ENCODE measurements at places on chromosomes 7 and 10.

DNA sequence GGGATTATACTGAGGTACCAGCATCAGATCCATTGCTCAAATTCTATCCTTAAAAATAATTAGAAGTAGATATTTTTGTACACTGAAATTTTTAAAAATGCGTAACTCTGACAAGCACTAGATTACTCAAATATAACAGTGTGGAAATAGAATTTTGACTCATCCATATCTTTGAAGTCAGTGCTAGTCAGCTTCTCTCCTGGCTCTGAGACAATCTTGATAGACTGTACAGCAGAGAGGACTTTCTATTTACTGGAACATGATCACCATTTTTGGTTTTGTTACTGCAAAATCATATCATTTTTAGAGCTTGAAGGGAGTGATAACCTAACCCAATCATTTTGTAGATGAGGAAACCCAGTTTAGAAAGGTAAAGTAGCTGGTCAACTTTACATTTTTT lies 195.0 kb downstream of the MTERF1 start:
- no peak for DNase-seq

GRCh38 chr7:73841689-73842066 lies 638 bp downstream of the METTL27 start:
- DNase-seq, result no peak

DNA sequence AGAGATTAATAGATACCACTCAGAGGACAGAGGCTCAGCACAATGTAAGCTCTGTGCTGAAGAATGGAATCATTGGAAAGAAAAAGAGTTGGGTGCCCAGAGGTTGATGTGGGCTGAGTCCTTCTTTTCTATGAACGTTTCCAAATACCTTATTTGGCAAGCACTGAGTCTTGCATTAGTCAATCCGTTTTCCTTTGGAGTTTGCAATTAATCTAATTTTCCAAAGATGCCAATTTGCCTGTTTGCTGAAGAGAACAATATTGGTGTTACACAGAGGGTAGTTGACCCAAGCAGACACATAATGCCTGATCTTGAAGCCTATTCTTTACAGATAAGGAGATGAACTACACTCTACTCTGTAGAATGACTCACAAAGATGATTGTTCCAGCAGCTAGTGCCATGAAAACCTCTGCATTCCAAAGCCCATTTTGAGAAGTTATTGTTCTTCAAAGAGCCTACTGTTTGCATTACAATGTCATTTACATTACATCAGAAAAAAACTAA lies 55.4 kb upstream of the MET start:
- no peak for DNase-seq

DNA sequence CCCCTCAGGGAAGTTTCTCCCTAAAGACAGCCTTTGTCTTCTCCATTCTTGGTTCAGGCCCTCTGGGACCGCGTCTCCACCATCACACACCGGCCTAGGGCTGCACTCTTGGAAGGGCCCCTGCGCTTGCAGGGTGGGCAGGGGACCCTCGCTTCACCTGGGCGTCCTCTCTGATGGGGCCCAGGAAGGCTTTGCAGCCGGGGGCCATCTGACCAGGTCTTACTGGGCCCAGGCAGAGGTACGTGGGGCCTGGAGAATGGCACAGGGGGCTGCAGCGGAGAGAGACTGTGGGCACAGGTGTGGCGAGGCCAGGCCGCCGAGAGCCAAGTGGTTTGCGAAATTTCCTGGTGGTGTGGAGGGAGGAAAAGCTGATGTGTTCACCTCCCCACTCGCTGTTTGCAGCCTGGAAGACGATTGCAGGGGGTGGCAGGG lies 44.4 kb downstream of the ALOX5 start:
- DNase-seq, result no peak

Measured in stimulated activated CD4-positive, alpha-beta T cell treated with anti-CD3 and anti-CD28 coated beads, Interleukin-12 subunit alpha, Interleukin-12 subunit beta, amount 100 ng/mL, for 24 hours (primary cell).